Retina (tissue), 1 donor: ENCODE measurements at places on chromosomes 7 and 10.

GRCh38 chr7:26653430-26654399, 210.7 kb downstream of the SKAP2 start:
- DNase-seq: no peak

GRCh38 chr7:66953044-66953427, 32.0 kb downstream of the TMEM248 start:
- DNase-seq: no peak

DNA sequence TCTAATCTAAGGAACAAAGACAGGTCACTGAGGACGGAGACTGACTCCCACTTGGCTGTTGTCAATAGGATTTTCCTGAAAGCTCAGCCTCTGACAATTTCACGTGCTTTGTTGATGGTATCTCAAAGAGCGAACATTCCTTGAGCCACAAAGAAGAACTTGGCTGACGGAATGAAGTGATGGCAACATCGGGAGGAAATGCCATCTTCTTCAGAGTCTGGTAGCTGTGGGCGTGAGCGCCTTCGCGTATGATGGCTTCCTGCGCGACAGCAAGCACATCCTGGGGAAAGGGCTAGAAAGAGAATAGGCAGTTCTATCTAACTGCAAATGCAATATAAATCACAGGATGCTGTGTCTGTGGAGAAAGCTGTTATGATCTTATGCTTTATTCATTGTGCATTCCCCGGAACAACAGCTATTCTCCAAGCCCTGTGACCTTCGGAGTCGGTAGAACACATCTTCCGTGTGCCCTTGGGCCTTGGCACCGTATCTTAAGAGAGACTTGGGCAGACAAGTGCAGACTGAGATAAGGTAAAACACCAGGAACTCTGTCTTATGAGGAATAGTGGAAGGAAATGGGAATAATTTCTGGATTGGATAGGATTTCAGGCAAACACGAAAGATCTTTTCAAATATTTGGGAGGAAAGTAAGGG, 19.6 kb upstream of the GTPBP4 start:
- DNase-seq: no peak

DNA sequence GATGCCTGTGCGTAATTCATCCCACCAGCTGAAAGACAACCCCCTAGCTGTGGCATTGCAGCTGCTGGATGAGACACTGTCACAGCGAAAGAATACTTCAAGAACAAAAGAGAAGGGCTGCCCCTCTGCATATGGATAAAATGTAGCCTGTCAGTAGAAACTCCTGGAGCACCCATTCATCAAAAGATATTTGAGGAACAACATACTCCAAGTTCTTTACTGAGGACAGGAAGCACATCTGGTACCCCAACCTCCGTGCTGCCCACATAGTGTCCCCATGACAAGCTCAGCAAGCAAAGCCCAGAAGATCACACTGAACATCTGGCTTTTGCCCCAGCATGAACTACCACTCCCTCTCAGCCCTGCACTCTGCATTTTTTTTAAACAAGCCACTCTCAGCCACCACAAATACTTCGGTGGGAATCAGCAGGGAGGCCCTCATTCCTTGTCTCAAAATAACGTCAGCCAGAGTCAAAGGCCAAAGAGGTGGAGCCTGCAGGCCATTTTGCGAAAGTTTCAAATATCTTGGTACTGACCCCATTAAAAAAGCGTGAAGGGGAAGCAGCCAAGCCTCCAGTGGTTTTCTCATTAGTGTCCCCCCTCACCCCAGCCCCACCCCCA, 1.7 kb downstream of the CREB3L2 start:
- peak; percentile 67 for DNase-seq

DNA sequence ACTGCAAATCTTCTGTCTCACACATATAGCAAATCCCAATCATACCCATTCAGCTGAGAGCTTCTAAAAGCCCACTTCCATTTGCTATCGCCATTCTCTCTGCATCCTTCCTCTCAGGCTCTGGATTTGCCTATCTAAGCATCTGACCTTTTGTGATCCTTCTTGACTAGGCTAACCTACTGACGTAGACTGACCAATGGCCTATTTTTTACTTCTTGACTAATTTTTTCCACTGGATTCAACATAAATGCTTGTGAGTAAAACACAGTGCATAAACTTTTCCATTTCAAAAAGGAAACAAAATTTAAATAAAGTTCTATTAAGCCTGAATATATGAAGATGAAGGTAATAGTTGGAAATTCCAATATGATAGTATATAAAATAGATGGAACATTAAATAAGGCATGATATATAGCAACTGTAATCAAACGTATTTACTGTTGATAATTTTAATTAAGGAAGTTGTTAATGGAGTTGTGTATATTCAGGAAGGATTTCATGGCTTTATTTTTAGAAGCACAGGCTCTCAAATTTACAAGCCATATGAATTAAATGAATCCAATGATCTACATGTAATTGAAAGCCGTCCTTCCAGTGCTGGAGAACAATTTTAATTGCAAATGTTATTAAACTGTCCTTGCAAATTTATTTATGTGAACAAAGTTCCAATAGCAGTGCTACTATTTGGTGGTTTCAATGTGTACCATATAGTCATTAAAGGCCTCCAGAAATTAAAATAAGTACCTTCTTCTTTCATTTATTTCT, 918.4 kb downstream of the SORCS3 start:
- no peak for DNase-seq

GRCh38 chr7:12233175-12233574, 22.1 kb downstream of the TMEM106B start:
- DNase-seq: no peak

GRCh38 chr10:15620836-15621515, 98.7 kb downstream of the ITGA8 start:
- DNase-seq: no peak

DNA sequence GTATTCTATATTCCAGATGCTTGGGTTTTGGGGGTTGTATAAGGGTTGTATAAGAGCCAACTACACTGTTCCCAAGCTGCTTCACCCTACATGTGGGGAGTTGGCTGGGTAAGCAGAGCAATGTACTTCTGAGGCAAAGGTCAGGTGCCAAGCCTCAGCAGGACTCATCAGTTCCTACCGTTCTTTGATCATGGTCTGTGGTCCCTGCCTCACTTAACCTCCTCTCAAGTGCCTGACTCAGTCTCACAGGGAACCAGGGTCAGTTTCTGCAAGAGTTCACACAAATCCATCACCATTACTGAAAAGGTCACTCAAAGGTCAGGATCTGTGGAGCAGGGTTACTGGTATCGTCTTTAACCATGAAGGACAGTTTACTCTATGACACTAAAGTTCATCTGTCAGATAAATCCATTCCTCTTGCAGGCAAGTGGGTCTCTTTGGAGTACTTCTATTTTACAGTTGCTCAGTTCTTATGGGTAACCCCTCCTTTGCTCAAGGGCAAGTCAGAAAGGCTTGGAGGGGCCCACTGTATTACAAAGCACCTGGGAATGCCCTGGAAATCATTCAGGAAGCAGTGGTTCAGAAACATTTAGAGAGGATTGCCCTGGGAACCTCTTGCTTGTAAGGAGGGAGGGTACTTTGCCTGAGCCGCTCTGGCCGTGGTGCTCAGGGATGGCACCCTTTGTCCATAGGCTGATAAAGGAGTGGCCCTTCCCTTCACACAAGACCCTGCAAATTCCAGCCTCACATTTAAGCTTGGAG, 184.3 kb upstream of the CDCA7L start:
- DNase-seq: no peak

DNA sequence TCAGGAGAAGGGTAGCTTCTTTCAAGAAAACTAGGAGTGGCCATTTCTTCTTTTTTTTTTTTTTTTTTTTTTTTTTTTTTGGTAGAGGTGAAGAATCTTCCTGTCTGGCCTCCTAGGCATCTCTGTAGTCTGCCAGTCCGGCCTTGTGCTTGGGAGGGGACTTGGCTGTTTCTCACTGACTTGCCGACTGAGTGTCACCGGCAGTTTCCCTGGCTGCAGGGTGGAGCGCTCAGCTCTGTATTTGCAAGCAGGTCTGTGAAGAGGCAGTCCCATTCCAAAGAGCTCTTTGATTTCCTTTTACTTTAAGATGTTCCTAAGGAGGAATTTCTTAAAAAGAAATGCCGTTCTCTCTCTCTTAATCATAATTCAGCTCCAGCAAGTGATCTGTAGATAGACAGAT, 212.6 kb downstream of the ADRA2A start:
- no peak for DNase-seq

DNA sequence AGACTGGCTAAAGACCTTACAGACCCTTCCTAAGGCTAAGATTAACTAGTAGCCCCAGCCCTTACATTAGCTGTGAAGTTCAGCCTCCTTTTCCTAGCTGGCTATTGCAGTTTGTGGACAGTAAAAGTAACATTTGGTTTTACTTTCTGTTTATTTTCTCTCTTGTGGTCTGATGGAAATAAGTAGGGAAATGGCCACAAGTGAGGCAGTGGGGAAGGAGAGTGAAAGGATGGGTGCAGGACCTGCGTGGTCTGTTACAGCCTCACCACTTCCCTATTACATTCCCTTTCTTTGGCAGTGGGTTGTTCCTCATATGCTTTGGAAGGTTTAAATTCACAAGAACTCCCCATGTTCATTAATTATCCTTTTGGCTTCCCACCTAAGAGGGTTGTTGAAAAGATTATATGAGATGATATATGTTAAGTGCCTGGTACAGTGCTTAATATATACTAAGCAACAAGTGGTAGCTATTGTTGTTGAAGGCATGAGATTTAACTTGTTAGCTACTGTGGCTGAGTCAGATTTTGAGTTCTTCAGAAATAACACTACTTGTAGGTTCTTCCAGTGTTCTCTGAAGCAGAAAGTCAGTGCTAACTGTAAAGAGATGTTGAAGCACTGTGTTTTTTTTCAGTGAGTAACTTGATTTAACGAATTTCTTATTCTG, 181.7 kb downstream of the ST7 start:
- DNase-seq: no peak

GRCh38 chr10:60645980-60646379, 132.3 kb upstream of the CDK1 start:
- DNase-seq: no peak

DNA sequence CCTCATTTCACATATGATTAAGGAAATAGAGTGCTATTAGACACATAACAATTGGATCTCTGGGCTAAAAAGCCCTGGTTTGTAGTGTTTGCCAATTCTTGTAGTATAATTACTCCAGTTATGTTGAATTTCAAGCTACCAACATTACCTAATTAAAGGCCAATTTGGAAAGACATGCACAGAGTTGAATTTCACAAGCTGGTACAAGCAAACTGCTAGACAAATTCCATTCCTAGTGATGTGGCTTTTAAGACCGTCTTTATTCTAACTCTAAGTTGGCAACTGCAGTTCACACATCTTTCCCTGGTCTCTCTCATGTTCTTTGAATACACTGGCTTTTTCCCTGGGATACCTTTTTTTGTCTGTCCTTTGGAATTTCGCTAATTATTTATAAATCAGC, 384.1 kb upstream of the CNTNAP2 start:
- DNase-seq: no peak

- no peak for DNase-seq
These were observed 11.3 kb downstream of the ZNF680 start for GRCh38 chr7:64551375-64552142.

DNA sequence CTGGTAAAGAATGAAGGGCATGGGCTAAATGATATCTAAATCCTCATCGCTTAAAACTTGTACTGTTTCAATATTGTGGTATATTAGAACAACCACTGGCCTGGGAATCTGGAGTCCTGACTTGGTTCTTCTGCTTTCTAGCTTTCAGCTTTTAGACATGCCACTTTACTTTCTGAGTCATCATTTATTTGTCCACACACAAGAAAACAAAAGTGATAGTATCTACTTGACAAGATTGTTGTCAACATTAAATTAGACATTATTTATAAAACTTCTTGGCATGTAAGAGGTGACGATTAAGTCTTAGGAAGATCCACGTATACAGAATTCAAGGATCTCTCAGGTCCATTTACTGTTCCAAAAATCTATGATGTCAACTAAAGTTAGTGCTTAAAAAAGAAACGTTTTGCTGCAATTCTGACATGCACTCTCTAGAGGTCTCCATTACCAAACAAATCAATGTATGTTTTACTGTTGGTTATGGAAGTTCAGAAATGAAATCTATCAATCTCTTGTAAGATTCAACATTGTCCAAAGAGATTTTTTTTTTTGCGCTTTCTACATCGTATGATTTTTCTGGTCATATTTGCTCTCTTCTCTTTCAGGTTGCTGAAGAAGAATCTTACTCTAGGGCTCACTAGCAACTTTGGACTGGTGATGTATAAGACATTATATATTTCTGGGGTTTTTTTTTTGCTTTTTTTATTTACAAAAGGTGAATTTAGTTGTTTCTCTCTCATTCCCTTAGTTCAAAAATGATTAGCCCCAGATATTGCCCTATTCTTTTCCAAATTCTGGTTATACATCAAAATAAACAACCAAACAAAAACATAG, 53.6 kb upstream of the DYNC1I1 start:
- no peak for DNase-seq

GRCh38 chr7:36726806-36727503, 2.7 kb upstream of the AOAH start:
- peak; percentile 42 for DNase-seq

GRCh38 chr7:96998333-96998732, 7.0 kb upstream of the DLX6 start:
- no peak for DNase-seq

GRCh38 chr7:47047384-47047783, 534.5 kb downstream of the TNS3 start:
- no peak for DNase-seq

DNA sequence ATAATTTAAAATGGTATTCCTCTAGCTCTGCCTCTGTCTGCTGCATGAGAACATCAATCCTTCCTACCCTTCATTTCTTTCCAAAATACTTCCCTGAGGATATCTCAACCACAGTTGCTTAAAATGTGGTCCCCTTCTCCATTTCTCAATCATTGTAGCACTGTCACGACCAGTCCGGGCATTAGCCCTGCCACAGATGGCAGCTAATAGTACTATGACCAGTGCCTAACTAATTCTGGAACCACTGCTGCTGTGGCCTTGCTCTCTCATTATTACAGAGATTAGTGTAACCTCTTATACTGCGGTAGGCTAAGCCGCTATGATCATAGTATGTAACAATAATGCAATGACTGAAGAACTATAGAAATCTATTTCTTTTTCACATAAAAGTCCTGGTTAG, 66.0 kb downstream of the REEP3 start:
- no peak for DNase-seq

DNA sequence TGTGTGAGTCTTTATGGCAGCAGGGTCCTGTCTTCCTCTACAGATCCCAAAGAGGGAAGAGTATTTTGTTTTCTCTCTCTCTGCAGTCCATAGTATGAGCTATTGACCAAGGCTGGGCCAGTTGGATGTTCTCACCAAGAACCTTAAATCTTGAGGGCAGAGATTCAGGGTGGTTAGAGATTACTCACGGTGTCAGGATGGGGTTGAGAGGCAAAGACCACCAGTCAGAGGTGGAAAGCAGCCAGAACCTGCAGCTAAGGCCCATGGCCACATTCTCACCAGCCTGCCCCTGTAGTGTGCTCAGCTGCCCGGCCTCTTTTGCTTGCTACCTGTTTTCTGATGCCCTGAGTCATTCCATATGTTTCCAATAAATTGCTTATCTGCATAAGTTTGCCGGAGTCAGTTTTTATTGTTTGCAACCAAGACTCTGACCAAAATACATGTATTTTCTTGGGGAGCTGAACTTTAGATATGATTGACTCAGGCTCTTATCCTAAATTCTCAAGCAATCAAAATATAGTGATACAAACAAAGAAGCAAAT, 67.0 kb downstream of the MAP3K8 start:
- no peak for DNase-seq
